Activated naive CD8-positive, alpha-beta T cell treated with anti-CD3 and anti-CD28 coated beads, Interleukin-2, amount 50 U/mL, for 16 hours (primary cell): ENCODE measurements at places on chromosomes 3 and 15.

DNA sequence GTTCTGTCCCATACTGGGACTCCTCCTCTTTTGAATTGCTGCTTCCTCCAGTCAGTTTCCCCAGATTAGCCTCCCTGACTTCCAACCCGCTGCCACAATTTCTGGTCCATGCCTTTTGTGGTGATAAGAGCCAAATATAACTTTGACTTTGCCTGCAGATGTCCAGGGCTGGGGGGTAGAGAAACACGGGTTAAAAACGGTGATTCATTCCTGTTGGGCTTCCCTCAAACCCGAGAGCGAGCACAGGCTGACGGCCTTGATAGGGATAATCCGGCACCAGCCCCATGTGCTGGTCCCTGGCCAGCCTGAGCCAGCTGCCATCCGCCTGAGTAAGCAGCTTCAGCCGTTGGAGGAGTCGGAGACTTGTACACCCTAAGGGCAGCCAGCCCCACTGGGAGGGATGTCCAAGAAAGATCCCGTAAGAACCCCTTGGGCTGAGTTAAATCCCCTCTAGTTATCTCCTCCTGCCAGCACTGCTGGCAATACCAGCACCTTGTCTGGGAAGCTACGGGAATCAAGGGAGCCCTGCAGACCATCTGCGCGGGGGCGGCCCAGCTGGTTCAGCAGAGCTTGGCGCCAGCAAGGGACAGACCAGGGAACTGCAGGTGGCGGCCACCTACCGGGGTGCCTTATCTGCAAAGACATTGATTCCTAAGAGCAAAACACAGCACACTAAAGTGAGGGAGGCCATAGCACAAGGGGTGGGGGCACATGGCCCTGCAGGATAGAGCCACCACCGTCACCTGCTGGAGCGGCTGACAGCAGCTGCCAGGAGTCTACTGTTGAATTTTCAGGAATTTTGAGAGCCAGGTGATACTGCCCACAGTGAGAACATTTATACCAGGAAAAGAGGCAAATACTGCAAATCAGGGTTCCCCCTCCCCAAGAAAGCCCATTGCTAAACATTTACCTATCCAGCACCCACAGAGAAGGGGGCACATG lies 18.1 kb downstream of the CSPG4 start:
- DNase-seq: no peak

- DNase-seq: no peak
Observed at GRCh38 chr3:123745184-123745855, 138.8 kb downstream of the MYLK start.

- DNase-seq: no peak
Observed at GRCh38 chr15:80317389-80318182, 65.6 kb upstream of the CTXND1 start.

DNA sequence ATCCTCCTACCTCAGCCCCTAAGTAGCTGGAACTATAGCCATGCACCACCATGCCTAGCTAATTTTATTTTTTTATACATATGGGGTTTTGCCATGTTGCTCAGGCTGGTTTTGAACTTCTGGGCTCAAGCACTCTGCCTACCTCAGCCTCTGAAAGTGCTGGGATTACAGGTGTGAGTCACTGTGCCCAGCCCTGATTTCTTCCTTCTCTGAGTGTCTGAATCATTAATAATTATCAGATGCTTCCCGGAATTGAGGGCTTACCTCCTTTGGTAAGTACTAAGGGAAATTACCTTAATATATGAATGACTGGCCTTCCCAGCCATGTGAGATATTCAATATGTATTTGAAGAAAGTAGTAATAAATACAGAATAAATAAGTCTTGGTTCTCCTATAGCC lies 7.2 kb downstream of the CLPX start:
- no peak for DNase-seq

GRCh38 chr15:96334017-96334704 lies 3.7 kb downstream of the NR2F2 start:
- DNase-seq: no peak

- DNase-seq: no peak
Observed at GRCh38 chr3:186477876-186478275, 66.3 kb downstream of the CRYGS start.

- no peak for DNase-seq
Observed at GRCh38 chr15:69853544-69853951, 244.2 kb downstream of the TLE3 start.

GRCh38 chr15:43346305-43346704 lies 15.9 kb upstream of the LCMT2 start:
- no peak for DNase-seq

DNA sequence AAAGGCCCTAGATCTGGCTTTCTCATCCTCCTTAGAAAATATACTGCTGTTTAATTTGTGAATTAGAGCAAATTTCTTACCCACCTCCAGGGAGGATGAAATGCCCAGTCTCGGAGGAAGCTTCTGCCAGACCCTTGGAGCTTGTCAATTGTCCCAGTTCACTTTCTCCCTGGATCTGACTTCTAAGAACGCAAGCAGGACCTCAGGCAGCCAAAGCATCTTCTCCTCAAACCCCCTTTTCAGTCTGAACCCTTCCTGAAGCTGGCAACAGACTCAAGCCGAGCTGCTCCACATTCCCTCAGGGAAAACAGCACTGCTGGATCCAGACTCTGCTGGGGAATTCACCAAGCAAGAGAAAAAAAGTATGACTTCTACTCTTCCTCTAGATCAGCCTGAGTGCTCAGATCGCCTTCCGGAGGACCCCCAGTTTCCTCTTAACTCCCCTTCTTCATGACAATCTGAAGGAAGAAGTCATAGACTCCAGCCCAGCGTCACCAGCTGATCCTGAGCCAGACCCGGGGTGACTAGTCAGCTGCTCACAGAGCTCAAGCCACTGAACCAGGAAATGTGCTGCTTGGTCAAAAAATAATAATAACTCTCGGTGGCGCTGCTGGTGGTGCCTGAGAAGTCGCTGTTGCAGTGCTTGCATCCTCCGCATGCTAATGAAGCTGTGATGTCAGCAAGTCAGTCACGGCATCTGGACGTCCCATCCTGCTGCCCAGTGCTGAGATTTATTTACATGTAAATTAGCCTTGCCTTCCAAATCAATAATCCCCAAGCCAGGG lies at the start of gene PRICKLE2:
TSS of gene PRICKLE2 (minus strand) at position 641 of the 785 bp plus-strand sequence. CDS start 26,539 bp downstream, outside the sequence.
- DNase-seq: no peak

GRCh38 chr3:49329186-49329585 lies 10.7 kb downstream of the USP4 start:
- DNase-seq: no peak

- DNase-seq: no peak
Observed at GRCh38 chr15:91192285-91192684, 92.2 kb downstream of the SV2B start.

- DNase-seq: peak; percentile 21
Observed at GRCh38 chr15:52139599-52140462, 27.3 kb upstream of the BCL2L10 start.

GRCh38 chr3:184611607-184612281 lies 50.2 kb downstream of the EPHB3 start:
- no peak for DNase-seq

DNA sequence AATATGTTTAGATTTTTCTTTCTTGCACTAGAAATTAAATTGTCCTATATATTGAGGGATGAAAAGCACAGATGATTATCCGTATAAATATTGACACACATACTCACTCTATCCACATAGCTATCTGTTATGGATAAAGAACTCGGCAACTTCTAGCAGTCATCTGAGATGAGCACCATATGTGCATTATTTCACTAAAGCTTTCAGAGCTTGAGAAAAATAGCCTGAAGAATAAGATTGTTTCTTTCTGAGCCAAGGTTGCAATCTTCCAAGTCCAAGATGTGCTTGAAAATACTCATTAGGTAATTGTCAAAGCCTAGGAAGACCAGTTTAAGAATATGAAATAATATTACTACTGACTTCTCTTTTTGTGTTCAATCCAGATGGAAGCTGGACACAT lies 40.5 kb downstream of the COL8A1 start:
- no peak for DNase-seq

GRCh38 chr3:184825121-184825820 lies 13.3 kb downstream of the VPS8 start:
- DNase-seq: no peak

- no peak for DNase-seq
Observed at GRCh38 chr3:159245871-159246270, 444.0 kb downstream of the MFSD1 start.

DNA sequence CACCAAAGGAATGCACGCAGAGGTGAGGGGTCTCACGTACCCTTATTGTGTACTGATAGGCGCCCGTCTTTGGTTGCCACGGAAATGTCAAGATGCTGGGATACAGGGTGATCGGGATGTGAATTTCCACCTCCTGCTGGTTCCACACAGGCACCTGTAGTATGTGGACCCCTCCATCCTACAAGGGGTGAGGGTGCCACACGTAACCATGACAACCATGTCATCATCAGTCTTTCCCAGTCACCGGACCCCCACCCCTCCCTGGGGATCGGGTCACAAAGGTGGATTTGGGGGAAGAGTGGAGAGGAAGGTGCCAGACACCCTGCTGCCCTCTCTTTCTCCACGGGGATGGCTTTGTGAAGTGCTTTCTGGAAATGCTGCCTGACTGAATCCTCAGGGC lies 44.7 kb downstream of the NUP210 start:
- no peak for DNase-seq

DNA sequence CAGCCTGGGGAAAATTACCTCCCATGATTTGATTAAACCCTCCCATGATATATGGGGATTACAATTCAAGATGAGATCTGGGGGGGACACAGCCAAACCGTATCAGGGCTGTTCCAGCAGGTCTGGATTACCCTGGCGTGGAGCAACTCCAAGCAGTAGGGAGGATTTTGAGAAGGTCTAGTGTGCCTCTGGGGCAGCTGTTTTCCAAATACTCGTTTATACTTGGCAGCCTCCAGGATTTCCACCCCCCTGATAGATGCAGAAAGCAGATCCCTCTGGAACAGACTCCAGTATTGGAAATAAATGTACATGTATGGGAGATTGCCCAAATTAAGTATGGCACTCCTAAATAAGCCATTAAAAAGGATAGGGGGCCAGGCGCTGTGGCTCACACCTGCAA lies 7.7 kb upstream of the IRAK2 start:
- no peak for DNase-seq

DNA sequence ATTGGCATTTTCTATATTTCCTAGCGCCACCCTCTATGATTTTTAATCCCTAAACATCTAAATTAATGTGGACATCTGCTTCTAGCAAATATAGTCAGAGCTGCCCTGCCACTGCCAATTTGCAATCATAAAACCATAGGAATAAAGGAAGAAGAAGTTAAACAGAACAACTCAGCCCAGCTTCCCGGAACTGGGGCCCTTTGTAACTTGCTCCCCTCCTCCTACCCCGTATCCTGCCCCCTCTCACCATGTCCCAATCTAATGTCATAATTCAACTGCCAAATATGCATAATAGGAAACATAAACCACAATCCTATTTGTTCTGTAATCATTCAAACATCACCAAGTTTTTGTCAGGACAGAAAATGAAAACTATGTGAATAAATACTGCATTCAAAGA lies 74.4 kb upstream of the ACP3 start:
- DNase-seq: no peak

DNA sequence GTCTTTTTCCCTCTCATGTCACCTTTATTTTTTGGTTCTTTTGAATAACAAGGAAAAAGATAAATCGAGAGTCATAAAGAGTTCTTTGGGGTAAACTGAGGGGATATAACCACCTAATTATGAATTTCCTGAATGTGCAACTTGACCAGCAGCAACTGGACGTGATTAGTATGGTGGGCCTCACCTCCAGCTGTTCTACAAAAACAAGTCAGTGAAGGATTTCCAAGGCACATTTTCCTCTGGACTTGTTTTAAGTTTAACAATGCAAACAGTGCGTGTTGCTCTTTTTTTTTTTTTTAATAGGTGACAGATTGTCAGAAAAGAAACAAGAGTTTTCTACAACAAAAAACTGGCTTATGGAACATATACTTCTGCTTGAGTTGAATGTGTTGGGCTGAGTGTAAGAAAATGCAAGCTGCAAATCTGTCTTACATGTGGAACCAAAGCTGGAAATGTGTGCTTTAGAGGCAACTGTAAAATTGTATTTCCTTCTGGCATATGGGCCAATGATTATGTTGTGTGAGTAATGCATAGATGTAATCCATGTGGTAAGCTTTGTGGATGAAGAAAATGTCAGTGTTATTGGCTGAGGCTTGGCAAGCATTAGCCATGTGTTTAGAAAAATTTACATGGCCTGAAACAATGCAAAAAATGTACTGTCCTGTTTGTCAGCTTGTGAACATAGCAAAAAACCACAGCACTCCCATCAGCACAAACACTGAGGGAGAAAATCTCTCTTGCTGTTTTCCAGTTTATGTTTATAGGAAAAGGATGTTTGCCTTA lies 44.5 kb upstream of the FNDC3B start:
- no peak for DNase-seq

DNA sequence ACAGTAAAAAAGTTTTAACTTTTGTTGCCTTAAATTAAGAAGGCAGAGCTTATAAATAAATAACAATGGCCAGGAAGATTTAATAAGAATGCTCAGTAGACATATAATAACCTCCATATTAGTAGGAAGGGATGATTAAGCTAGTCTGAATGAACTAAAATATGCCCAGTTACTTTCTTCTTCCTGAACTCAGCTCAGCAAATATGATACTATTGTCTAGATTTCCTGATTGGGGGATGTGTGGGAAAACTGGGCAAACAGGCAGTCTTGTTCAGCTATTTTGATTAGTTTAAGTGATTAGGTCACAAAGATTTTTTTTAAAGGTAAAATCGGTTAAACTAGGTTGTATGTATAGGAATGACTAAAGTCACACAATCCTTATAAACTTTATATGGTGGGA lies 167.2 kb upstream of the SLC2A2 start:
- DNase-seq: no peak

- no peak for DNase-seq
Observed at GRCh38 chr15:58010983-58011382, 54.5 kb downstream of the ALDH1A2 start.
